PC-3 (cell line): ENCODE measurements at places on chromosomes 1 and 21. TPM values are rescaled to one million over a fixed set of nuclear protein-coding genes. Genes with fewer than 3 reads are reported as not detected.

Gene OLFML3
- 7.0 TPM in 2 replicates for total RNA-seq

Gene DVL1
- 626 and 813 TPM in 2 replicates for total RNA-seq

Gene DOP1B
- 7.0 and 8.9 TPM in 2 replicates for total RNA-seq

Gene CLDN17
- not detected in 2 replicates for total RNA-seq

Gene SPATA21
- not detected in 2 replicates for total RNA-seq

- no peaks in the 10 kb centered on the region for H3K27me3 ChIP-seq
- no peaks in the 10 kb centered on the region for H3K4me1 ChIP-seq
- no peak overlapping the region for H3K27ac ChIP-seq
- peaks cover 27% of the 10 kb centered on the region; the same call in 1 of the 2 replicates for H3K36me3 ChIP-seq
- H3K4me3 ChIP-seq, result no peak overlapping the region
- no peak for DNase-seq
Observed at GRCh38 chr1:1545946-1546737, 5.7 kb upstream of the TMEM240 start.

- peaks cover 49% of the 10 kb centered on the region for H3K4me1 ChIP-seq
- peak; percentile 92 for DNase-seq
- no peaks in the 10 kb centered on the region; the same call in 1 of the 2 replicates for H3K36me3 ChIP-seq
- H3K27me3 ChIP-seq, result no peaks in the 10 kb centered on the region
- peak within 1 kb of the TSS; percentile 81 for H3K4me3 ChIP-seq
Observed at GRCh38 chr1:226870401-226871279, at the start of gene PSEN2. PSEN2 (plus strand) TSS chr1:226870616; CDS start chr1:226881908, 11,292 bp downstream.

- H3K36me3 ChIP-seq, result no peaks in the 10 kb centered on the region
- H3K27ac ChIP-seq, result no peak overlapping the region
- no peak for DNase-seq
- no peak overlapping the region for H3K4me3 ChIP-seq
- H3K27me3 ChIP-seq, result peaks cover 26% of the 10 kb centered on the region; the same call in 1 of the 2 replicates
Observed at GRCh38 chr1:38153066-38153777, 106.6 kb upstream of the POU3F1 start.

GRCh38 chr1:92599184-92599583, 112.5 kb upstream of the GFI1 start:
- no peaks in the 10 kb centered on the region for H3K4me1 ChIP-seq
- DNase-seq, result peak; percentile 56
- H3K36me3 ChIP-seq, result no peaks in the 10 kb centered on the region
- no peak overlapping the region for H3K4me3 ChIP-seq
- no peak overlapping the region for H3K27ac ChIP-seq
- no peaks in the 10 kb centered on the region for H3K27me3 ChIP-seq

DNA sequence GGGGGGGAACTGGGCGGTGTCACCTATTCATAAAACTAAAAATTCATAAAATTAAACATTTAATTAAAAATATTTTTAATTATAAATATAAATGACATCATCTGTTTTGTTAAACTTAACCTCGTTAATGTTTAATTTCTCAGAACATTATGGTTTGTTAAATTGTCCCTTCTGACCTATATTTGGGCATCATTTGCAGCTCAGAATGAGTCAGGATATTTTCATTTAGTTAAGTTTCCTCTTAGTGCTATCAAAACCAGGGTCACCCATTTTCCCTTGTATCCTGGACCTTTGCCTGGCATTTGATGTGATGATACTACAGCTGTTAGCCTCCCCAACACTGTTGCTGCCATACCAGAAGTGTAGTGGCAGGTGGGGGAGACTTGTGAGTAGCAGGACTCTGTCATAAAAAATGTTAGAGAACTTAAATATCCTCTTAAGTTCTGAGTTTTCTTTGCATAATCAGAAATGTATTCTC, 30.3 kb downstream of the TSNAX start:
- no peak overlapping the region for H3K4me3 ChIP-seq
- H3K36me3 ChIP-seq, result peaks cover 20% of the 10 kb centered on the region
- no peak for DNase-seq

DNA sequence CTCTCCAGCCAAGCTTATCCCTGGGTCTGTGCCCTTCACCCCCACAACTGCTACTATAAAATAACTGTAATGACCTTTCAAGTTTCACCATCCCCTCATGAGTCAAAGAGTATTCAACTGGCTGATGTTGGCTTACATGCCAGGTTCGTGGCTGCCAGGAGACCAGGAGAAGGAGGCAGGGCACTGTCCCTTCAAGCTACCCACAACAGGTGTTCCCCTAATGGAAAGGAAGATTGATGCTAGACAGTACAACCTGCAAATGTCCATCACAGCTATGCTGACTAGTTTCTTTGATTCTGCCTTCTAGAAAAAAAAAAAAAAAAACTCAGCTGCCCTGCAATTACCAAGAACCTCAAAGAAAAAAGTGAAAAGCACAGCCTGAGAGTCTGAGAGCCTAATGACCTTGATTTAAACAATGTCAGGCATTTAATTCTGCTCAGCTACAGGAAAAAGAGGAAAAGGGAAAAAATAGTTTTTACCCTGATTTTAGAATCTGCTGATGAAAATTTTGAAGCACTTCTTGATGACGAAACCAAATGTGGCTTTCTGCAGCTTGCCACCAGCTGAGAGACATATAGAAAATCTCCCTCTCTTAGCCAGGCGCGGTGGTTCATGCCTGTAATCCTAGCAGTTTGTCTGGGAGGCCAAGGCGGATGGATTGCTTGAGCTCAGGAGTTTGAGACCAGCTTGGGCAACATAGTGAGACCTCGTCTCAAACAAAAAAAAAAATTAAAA, 82.7 kb upstream of the ROR1 start:
- no peaks in the 10 kb centered on the region for H3K27me3 ChIP-seq
- peaks cover 10% of the 10 kb centered on the region for H3K4me1 ChIP-seq
- H3K4me3 ChIP-seq, result no peak overlapping the region
- no peaks in the 10 kb centered on the region for H3K36me3 ChIP-seq
- no peak for DNase-seq
- peak overlapping the region; percentile 20; the same call in 1 of the 2 replicates for H3K27ac ChIP-seq

DNA sequence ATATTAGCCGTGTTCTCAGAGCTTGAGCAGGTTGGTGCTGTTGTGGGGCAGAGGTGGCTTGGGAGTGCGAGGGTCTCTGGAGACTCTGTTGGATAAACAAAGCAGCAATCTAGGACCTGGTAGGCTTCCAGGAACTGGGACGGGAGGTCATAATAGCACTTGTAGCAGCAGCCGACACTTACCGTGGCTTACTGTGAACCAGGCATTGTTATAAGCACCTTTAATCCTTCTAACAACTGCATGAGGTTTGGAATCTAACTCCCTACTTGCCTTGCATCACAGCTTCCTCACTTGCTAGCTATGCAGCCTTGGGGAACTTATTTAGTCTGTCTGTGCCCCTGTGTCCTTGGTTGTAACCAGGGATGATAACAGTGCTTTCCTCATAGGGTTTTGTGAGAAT, 94.9 kb downstream of the NAV1 start:
- H3K4me3 ChIP-seq, result no peak overlapping the region
- H3K27ac ChIP-seq, result no peak overlapping the region
- no peaks in the 10 kb centered on the region for H3K36me3 ChIP-seq

DNA sequence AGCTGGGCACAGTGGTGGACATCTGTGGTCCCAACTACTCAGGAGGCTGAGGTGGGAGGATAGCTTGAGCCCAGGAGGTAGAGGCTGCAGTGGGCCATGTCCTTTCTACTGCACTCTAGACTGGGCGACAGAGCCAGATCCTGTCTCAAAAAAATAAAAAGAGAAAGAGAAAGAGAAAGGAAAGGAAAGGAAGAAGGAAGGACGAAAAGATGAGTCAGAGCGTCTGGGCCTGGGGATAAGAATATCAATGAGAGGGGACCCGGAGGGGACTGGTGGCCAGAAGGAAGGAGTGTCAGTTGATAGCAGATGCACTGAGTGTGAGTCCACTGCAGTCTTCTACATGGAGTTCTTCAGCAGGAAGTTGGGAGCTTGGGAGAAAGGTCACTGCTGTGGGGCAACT, 75.6 kb downstream of the SYT6 start:
- DNase-seq, result no peak
- no peak overlapping the region for H3K27ac ChIP-seq
- no peaks in the 10 kb centered on the region for H3K36me3 ChIP-seq
- peaks cover 40% of the 10 kb centered on the region for H3K4me1 ChIP-seq
- no peak overlapping the region for H3K4me3 ChIP-seq

- peaks cover 4% of the 10 kb centered on the region; the same call in 1 of the 2 replicates for H3K4me1 ChIP-seq
- H3K36me3 ChIP-seq, result no peaks in the 10 kb centered on the region
- no peak overlapping the region for H3K27ac ChIP-seq
- no peak overlapping the region for H3K4me3 ChIP-seq
Observed at GRCh38 chr21:24276204-24276603, 1331.1 kb downstream of the MRPL39 start.

DNA sequence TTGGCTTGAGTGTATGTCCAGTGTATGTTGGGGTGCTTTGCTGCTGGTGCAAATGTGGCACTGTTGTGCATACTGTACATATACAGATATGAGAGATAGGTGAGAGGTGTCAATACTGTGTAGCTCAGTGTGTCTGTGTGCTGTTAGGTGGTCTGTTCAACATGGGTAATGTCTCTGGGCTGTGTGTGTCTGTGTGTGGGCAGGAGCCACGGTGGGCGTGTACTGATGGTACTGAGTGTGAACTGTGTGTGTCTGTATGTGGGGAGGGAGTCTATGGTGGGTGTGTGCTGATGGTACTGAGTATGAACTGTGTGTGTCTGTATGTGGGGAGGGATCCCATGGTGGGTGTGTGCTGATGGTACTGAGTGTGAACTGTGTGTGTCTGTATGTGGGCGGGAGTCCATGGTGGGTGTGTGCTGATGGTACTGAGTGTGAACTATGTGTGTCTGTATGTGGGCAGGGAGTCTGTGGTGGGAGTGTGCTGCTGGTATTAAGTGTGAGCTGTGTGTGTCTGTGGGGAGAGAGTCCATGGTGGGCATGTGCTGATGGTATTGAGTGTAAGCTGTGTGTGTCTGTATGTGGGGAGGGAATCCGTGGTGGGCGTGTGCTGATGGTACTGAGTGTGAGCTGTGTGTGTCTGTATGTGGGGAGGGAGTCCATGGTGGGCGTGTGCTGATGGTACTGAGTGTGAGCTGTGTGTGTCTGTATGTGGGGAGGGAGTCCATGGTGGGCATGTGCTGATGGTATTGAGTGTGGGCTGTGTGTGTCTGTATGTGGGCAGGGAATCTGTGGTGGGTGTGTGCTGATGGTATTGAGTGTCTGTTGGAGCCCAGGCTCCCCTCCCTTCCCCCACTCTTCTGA, 32.2 kb upstream of the FOXO6 start:
- no peak overlapping the region for H3K27ac ChIP-seq
- H3K27me3 ChIP-seq, result no peaks in the 10 kb centered on the region
- no peaks in the 10 kb centered on the region for H3K4me1 ChIP-seq
- no peak overlapping the region for H3K4me3 ChIP-seq
- no peaks in the 10 kb centered on the region for H3K36me3 ChIP-seq

DNA sequence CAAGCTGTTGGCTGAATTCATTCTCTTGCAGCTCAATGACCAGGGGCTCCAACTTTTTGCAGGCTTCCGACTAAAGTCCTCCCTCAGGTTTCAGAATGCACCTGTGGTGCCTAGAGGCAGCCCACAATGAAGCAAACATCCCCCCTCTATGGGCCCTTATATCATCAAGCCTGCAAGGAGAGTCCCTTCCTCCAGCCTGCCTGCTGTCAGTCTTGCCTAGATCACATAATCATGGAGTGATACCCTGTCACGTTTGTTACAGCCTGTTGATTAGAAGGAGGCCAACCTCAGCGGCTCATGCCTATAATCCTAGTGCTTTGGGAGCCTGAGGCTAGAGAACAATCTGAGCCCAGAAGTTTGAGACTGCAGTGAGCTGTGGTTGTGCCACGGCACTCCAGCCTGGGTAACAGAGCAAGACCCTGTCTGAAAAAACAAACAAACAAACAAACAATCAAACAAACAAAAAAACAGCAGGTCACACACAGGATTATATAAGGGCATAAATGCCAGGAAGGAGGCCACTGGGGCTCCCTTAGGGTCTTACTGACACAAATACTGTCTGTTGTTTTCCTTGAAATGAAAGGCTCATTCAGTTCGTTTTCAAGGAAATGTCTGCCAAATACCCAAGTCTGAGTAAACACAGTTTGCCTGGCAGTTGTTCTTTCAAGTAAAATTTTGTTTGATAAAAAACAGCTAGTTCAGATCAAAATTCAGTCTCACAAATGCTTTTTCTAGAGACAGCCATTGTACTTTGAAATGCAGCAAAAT, 4.7 kb upstream of the SPRR3 start:
- no peaks in the 10 kb centered on the region for H3K36me3 ChIP-seq
- DNase-seq, result no peak
- no peaks in the 10 kb centered on the region for H3K4me1 ChIP-seq

DNA sequence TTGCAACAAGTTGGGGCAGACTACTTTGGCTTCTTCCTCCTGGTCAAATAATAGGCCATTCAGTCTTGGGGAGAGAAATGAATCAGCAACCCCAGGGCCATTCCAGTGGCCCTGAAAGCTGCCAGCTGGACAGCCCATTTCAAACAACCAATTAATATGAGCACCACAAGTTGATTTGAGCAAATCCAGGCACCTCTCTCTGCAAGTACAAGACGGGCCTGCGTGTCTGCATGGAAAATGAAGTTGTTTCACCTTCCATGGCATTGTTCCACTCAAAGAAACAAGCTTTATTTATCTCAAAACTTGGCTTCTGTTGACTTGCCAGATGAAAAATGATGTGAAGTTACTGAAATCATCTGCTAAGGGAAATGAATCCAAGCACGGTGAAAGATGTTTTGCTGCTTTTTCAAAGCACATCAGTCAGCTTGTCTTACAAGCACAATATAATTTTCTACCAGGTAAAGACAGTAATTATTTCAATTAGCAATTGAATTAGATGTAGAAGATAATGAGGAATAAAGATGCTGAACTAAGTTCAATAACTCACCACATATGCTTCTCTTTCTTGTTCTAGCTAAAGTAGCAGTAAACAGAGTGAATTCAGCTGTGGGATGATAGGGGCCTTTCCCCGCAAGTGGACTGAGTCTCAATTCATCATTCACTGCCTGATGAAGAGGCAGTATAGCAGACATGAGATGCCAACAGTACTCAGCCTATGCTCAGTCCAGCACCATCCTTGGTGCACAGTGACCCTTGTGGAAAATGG, 95.2 kb upstream of the SSX2IP start:
- H3K4me1 ChIP-seq, result peaks cover 6% of the 10 kb centered on the region
- H3K4me3 ChIP-seq, result no peak overlapping the region
- H3K27me3 ChIP-seq, result no peaks in the 10 kb centered on the region
- no peak for DNase-seq
